ENCODE measurements at places on chromosomes 12 and 14.

GRCh38 chr12:91178139-91178561 lies 4.5 kb downstream of the DCN start:
- DNase-seq = no peak

- peak; percentile 7 for DNase-seq
Measured at GRCh38 chr12:103901518-103902173, 28.6 kb upstream of the HSP90B1 start.

GRCh38 chr14:55303125-55303499 lies 31.9 kb downstream of the FBXO34 start:
- no peak for DNase-seq

- peak; percentile 19 for DNase-seq
Measured at GRCh38 chr12:66409195-66409871, 107.0 kb downstream of the HELB start.

DNA sequence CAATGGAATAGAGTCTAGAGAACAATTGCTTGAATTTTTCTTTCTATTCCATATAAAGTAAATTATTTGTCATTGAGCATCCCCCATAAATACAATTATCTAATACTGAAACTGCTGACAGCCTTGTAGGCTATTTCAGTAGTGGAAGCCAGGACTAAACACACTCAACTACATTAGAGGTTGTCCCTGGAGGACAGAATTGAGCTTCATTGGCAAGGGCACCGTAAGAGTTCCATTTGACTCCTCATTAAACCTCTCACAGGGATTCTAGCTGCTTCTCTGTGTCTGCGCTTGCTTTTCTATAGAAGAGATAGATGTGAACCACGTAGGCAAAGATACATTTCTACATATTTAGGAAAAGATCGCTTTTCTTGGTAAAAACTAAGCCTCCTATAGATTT lies 3.5 kb upstream of the PTPRO start:
- DNase-seq = no peak

- no peak for DNase-seq
Measured at GRCh38 chr14:93958567-93959238, 17.7 kb downstream of the ASB2 start.

Measured in activated CD4-positive, alpha-beta T cell treated with anti-CD3 and anti-CD28 coated beads, Interleukin-2, amount 50 U/mL, for 4 hours (primary cell).